Fibroblast of skin of scalp (primary cell): ENCODE measurements at places on chromosomes 4 and X.

DNA sequence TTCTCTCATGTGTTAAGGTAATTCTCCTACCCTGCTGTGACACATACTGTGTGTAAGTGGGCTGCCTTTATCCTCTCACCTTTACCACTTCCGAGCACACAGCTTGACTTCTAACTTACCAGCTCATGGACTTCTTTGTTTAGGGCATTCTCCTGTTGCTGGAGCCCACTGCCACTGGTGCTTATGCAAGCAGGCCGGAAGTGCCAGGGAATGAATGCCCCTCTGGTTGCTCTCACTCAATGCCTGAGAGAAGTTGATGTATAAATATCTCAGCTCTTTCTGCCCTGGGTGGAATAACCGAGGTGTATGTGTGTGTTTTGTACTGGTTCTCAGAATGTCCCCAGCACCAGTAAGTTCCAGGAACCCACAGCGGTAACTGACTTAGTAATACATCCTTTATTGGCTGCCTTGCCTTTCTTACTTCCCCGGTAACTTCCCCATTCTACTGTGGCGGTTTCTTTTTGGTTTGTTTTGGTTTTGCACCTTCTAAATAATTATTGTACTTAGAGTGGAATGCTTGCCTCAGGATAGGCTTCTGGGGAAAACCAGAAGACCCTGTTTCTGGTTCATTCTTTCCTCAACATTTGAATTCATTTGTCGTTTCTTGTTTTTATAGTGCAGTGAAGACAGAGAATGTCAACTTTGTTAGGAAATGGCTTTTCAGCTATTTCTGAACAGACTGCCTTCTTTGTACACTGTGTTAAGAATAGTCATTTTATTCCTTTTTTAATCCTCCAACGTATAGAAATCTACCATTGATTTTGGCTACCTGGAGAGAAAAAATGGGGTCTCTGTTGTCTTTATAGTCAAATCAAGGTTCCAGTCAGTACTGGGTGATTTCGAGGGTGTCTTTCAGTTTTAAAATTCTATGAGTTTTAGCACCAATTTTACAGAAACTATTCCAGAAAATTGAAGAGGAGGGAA, 45.4 kb downstream of the CXorf58 start:
- DNase-seq = no peak

GRCh38 chrX:124641737-124642491, 295.6 kb downstream of the SH2D1A start:
- DNase-seq = no peak

DNA sequence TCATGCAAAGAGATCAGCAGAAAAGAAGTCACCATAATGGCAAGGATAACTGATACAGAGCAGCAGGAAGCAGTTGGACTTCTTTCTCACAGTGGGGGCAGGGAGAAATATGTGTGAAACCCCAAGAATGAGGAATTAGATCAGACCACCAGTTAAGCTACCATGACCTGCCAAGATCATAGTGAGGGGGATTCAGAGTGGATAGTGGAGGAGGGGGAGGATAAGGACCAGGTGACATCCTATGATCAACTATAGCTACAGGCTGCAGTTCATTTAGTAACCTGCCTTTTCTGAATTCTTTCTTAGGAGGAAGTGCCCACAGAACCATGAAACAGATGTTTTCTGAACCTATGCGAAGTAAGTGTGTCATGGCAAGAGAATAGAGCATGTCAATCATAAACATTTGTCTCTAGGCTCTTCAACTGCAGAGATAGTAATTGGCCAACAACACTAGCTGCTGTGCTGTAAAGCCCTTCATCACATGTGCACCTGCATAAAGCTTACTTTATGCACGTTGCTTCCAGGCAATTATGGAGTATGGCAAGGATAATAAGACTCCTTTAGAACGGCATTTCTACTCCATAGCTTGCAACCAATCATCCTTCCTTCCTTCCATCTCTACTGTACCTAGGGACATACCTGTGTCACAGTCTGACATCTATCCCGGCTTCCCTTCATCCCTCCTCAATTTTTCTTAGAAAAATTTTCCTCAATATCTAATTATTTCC, 329.7 kb downstream of the EPHA5 start:
- DNase-seq = peak; percentile 23

- DNase-seq = peak; percentile 50
Observed at GRCh38 chrX:50877310-50877709, 33.2 kb upstream of the BMP15 start.

DNA sequence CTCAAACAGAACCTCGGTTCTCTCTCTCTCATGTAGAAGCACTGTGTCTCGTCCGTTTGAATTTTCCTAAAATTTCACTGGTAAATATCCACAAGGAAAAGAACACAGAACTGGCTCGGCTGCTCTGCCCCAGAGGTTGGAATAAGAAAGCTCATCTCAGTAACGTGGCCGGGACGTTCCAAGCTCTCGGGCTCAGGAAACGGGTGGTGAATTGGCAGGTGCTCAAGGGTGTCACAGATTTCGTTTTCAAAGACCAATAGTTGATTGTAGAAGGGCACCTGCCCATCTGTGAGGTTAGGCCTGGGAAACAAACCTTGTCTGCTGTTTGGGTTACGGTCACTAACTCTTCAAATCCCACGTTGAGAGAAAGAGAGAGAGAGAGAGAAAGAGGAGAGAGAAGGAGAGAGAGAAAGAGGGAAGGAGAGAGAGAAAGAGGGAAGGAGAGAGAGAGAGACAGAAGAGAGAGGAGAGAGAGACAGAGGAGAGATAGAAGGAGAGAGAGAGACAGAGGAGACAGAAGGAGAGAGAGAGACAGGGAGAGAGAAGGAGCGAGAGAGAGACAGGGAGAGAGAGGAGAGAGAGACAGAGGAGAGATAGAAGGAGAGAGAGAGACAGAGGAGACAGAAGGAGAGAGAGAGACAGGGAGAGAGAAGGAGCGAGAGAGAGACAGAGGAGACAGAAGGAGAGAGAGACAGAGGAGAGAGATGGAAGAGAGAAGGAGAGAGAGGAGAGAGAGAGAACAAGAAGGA, 106.6 kb downstream of the CRLF2 start:
- DNase-seq = no peak

GRCh38 chrX:19225909-19226308, 103.6 kb upstream of the ADGRG2 start:
- peak; percentile 18 for DNase-seq

DNA sequence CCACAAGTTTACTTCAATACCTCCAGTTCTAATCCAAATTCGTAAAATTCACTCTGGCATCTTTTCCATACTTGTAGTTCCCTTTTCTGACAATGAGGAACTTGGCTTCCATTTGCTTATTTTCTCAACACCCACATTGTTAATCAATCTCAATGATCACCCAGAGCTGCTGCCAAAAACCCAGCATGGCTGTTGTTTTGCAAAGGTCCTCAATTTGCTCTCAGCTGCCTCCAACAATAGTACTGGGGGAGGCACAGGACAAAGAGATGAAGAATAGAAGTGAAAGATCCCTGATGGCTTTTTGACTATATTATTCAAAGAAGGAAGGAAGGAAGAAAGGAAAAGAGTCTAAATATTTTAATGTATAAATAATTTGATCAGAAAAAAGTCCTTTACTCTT, 847.8 kb downstream of the RAPGEF2 start:
- DNase-seq = no peak

DNA sequence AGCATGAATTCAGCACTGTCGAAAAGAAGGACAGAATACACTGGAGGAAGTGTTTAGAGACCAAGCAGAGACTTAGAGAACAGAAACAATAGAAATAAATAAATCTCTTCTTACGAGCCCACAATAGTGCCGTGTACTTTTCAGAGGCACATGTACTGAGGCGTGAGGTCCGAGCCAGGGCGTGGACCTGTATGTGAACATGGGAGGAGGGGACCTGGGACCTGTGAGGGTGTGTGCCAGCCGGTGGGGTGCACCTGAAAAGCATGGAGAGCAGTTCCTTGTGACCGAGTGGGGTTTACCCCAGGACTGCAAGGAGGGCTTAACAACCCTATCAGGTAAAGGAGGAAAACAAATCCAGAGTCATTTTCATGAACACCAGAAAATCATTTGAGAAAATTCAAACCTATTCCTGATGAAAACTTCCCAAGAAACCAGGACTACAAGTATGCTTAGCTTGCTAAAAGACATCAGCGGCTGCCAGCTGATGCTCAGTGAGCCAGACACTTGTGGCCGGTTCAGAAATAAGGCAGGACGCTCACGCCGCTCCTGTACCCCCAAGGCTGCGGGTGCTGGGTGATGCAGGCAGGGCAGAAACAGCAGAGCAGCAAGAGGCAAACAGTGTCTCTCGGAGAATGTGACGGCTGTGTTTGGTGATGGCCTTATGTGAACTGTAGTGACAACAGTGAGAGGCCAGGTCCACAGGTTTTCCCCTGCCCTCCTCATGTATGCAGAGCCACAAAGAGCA, 37.1 kb downstream of the NELFA start:
- DNase-seq = no peak

- DNase-seq = no peak
Observed at GRCh38 chrX:86133761-86134160, 14.5 kb upstream of the DACH2 start.

DNA sequence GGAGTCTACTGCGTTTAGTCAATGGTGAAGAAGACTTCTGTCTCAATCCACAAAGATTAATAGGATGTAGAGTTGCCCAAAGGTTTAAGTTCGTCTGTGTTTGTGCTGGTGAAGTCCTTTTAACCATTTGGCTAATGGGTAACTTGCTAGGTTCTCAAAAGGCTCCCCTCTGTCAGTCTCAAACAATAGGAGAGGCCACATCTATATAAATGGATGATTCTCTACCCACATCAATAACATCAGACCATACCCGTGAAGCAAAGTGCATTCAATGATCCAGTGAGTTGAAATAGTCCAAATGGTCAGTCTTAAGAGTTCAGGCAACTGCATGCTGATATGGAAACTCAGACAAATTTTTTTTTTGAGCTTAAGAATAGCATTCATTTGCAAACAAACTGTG, 28.1 kb downstream of the RS1 start:
- no peak for DNase-seq

GRCh38 chrX:13816643-13817627, at the start of gene GPM6B:
Gene GPM6B (minus strand): TSS chrX:13817093. CDS start chrX:13816904, 189 bp downstream.
- no peak for DNase-seq

- DNase-seq = peak; percentile 8
Observed at GRCh38 chr4:186081202-186081807, 12.3 kb downstream of the TLR3 start.

DNA sequence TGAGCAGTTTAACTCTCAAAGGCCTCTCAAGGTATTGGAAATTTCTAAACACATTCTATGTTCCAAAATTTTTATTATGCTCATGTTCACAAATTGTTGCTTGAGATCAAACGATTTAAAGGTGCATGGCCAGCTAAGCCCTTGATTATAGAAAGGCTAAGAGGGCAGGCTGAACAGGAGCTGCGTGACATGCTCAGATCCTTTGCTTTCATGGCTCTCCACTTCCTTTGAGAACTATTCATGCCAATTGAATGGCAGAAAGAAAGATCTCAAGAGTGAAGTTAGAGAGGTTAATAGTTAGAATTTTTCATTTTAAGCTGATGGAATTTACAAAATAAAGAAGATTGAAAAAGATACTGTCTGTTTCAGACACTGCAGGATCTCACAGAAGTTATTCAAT, 594 bp downstream of the LRIT3 start:
- no peak for DNase-seq

DNA sequence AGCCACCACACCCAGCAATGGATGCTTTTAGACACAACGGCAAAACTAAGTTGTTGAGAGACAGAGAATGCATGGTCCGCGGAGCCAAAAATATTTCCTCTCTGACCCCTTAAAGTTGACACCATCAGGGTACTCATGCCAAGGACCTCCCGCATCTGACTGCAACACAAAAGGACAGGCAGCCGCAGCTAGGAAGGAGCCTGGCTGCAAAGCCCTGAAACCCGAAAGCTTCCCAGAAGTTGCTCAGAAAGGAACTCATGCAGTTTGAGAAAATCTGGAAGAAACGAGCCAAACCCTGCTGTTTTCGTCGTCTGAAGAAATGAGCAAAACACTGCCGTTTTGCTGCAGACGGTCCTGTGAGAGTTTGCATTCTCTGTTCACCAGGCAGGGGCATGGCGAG, 16.5 kb downstream of the DHRSX start:
- no peak for DNase-seq

DNA sequence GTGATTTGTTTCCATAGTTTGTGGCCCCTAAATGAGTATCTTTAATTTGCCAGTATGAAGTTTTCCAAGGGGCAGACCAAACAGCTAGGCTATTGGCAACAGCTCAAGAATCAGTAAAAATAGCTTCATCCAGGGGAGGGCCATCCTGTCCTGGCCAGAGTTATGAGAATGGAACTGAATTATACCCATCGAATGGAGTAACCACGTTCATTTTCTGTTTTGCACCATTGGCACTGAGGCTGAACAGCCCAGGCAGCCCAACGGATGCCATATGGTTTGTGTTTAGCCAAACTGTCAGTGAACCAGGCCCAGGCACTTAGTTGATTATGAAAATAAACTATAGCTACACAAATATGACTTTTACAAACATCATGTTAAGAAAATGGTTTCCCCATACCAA, 17.7 kb upstream of the ASB5 start:
- no peak for DNase-seq

- DNase-seq = no peak
Observed at GRCh38 chr4:101286663-101287062, 60.7 kb downstream of the PPP3CA start.

GRCh38 chr4:24603343-24603742, 19.0 kb upstream of the DHX15 start:
- DNase-seq = no peak

DNA sequence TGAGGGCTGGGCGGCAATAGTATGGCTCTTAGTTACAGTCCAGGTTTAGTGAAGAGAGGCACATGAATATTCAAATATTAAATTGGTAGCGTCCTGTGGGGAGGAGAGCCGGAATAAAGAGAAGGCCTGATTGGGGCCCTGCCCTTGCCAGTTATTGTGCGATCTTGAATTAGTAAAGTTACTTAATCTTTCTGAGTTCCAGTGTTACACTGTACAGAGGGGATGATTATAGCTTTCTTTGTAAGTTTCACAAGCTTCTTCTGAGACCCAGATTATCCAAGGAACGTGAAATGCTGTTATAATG, 1.2 kb downstream of the METAP1 start:
- no peak for DNase-seq

- peak; percentile 49 for DNase-seq
Observed at GRCh38 chrX:10326578-10326977, 169.8 kb downstream of the CLCN4 start.

- peak; percentile 93 for DNase-seq
Observed at GRCh38 chr4:39697740-39698423, at the start of gene UBE2K. Gene UBE2K (plus strand): TSS chr4:39698136. CDS start chr4:39698328, 192 bp downstream.

- DNase-seq = peak; percentile 52
Observed at GRCh38 chr4:10599574-10599973, 85.0 kb downstream of the CLNK start.

- no peak for DNase-seq
Observed at GRCh38 chr4:61886131-61886530, 686.0 kb downstream of the ADGRL3 start.

DNA sequence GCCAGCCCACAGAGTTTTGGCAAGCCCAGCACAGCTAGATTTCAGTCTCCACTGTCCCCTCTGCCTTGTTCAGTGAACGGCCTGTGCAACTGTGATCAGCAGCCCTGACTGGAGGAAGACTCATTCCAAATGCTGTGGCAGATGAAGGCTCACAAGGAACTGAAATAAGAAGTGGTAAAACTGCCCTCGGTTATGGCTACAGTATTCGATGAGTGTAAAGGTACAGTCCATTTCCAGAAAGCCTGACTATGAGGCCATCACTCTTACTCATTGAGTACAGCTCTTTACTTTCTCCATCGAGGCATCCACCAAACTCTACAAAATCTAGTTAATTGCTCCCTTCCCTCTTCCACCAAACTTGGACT, 69.1 kb downstream of the RHOH start:
- DNase-seq = no peak
